ENCODE measurements at places on chromosomes 7 and 10. TPM values are rescaled to one million over a fixed set of nuclear protein-coding genes. Genes with fewer than 3 reads are reported as not detected.

AS3MT gene
- 16.9 TPM for polyA plus RNA-seq

DLX6 gene
- polyA plus RNA-seq, result 58.8 TPM

KEL gene
- 0.96 TPM for polyA plus RNA-seq

FZD1 gene
- polyA plus RNA-seq, result 2.9 TPM

IFIT2 gene
- 1.1 TPM for polyA plus RNA-seq

SAMD9L gene
- not detected for polyA plus RNA-seq

RBM20 gene
- 0.58 TPM for polyA plus RNA-seq

CYP2E1 gene
- 4.0 TPM for polyA plus RNA-seq

HYAL4 gene
- polyA plus RNA-seq, result 0.64 TPM

CFAP43 gene
- 5.0 TPM for polyA plus RNA-seq
